ENCODE measurements at places on chromosomes 1 and 21.

DNA sequence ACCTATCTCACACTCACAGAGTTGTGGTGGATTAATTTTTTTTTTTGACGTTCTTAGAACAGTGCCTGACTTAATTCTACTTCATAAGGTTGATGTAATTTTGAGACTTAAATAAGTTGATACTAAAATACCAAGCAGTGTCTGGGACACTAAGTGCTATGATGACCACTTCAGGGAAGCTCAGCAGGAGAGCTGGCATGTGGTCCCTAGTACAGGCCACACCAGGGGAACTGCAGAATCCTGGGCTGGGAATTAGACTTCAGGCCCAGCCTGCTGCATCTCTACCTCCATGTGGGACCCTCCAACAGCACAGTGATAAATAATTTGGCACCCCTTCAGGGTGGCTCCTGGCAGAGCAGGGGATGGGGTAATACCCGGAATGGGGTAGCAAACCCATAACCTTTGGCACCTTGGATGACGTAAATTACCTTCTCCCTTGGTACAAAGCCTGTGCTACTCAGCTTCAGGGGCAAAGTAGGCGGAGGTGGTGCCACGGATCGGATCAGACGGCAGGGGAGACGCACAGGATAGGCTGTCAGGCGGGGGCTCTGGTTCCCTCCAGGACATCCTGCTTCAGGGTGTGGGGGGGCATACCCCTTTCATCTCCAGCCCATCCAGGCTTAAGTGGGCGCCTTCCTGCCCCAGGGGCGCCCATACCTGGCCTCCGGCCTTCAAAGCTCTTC is 4.8 kb downstream of the MFSD2A start:
- DNase-seq = no peak

GRCh38 chr1:55073187-55073916 is 34.0 kb downstream of the PCSK9 start:
- no peak for DNase-seq

GRCh38 chr1:110538921-110539320 is 19.9 kb upstream of the KCNA10 start:
- DNase-seq = no peak

DNA sequence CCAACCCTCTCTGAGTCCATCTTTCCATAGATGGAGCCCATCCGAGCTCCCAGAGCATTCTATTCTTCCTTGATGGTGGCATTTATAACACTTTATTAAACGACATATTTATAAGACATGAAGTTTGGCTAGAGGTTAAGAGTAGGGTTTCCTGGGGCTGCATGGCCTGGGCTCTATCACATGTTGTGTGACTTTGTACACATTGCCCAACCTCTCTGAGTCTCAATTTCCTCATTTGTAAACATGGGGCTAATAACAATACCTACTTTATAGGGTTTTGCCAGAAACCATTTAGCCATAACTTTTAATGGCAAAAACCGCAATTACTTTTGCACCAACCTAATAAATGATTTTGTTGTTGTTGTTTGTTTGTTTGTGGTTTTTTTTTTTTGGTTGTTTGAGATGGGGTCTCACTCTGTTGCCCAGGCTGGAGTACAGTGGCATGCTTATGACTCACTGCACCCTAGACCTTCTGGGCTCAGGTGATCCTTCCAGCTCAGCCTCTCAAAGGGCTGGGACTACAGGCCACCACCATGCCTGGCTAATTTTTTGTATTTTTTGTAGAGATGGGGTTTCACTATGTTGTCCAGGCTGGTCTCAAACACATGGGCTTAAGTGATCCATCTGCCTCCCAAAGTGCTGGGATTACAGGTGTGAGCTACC is 13.9 kb upstream of the ASAP3 start:
- no peak for DNase-seq

- peak; percentile 66 for DNase-seq
These were observed 691 bp upstream of the MPZL1 start for GRCh38 chr1:167720965-167721616.

GRCh38 chr1:70034403-70034802 is 171.0 kb downstream of the LRRC40 start:
- peak; percentile 67 for DNase-seq

DNA sequence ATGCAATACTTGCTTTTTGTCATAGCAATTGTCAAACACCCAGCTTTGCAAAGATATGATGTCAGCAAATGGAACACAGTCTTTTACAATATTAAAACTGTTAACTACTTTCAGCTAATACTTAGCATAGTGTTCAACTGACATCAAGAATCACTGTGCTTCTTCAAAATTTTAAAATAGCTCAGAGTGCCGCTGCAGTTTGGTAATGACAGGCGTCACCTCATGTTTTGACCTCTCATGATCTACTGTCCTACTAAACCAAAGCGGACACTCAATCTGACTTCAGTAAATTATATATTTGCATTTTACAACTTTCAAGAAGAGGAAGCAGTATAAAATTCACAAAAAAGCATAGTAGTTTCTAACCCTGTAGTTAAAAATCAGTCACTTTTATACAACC is 2.0 kb downstream of the FMO1 start:
- DNase-seq = no peak

DNA sequence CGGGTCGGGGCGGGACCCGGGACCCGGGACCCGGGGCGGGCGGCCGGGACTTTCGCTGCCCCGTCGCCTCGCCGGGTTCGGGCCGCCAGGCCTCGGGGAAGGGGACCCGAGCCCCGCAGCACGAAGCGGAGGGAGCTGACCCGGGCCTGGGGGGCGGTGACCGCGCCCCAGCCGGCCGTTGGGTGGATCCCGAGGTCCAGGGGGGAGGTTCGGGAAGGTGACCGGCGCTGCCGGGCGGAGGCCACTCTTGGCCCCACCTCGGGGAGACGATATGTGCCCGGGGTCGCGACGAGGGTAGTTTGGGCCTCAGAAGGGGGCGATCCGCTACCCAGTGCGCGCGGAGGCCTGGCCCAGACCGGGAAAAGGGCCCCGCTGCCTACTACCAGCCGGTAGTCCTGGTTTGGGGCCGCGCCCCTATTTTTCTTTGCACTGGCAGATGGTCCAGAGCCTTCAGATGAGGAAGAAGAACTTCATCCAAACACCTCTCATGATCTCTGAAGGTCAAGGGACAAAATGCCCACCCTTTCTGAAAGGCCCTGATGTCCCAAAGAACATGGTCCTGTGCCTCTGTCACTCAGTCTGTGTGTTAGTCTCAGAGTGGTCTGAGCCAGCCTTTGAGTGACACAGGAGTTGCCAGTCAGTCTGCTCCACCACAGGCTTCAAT is 766 bp downstream of the AGO4 start:
- peak; percentile 20 for DNase-seq

DNA sequence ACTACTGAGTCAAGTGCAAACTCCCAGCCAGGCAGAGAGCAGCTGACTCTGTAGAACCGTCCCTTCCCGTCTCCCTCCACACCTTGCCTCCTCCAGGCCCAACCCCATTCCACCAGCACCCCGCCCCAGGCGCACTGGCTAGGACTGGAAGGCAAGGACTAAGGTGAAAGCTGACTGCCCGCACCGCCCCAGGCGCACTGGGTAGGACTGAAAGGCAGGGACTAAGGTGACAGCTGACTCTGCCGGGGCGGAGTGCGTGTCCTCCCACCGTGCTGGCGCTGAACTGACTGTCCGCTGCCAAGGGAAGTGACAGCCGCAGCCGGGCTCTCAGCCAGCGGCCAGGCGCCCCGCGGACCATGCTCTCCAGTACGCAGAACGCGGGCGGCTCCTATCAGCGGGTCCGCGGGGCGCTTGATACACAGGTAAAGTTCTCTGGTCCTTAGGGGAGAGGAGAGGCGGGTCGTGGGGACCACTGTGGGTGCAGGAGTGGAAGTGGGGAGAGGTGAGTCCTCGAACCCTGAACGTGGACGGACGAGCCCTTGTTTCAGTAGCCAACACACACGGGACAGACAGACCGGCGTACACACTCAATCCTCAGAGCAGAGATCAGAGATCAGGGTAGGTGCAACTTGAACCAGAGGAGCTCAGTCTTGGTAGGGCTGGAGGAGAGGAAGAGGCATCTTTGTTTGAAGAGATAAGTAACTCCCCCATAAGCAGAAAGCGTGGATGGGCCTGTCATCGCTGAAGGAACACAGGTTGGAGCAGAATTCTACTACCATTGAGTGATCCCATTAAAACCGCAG is 58.0 kb downstream of the RBM11 start:
- no peak for DNase-seq

DNA sequence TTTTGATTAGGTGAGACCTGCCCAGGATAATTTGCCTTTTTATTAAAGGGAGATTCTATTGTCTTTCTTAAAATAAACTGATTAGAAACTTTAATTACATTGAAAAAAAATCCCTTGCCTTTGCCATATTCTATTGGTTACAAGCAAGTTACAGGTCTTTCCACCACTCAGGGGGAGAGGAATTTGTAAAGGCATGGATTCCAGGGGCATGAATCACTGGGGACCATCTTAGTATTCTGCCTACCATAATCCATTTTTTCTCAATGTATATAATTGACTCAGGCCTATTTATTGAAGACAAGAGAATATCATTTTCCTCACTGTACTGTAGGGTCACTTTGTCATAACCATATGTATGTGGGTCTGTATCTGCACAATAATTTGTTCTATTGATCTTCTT is 124.3 kb upstream of the PDE4B start:
- DNase-seq = no peak

DNA sequence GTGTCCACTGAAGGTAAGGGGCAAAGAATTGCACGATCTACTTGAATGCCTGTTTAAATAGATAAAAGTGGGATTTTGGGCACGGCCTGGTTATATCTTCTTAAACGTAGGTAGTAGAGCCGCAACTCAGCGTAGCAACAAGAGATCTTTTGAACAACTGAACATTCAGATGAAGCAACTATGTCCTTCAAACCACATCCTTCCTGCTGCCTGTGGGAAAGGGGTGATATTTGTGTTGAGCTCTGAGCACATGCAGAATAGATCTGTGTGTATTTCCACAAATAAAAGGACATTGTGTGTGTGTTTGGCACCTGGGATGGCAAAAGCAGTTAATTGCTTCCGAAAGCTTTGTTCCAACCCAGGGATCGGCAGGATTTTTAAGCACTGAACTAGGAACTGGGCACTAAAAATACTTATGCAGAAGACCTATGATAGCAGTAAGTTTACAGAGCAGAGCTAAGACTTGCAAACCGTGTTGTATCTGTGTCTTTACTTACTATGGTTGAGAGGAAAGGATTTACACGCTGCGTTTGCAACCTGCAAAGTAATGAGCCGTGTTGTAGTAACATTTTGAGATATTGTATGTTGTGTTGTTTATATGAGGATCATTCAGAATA is 333.4 kb downstream of the CHRM3 start:
- no peak for DNase-seq
